ENCODE measurements at places on chromosomes 6 and 20.

DNA sequence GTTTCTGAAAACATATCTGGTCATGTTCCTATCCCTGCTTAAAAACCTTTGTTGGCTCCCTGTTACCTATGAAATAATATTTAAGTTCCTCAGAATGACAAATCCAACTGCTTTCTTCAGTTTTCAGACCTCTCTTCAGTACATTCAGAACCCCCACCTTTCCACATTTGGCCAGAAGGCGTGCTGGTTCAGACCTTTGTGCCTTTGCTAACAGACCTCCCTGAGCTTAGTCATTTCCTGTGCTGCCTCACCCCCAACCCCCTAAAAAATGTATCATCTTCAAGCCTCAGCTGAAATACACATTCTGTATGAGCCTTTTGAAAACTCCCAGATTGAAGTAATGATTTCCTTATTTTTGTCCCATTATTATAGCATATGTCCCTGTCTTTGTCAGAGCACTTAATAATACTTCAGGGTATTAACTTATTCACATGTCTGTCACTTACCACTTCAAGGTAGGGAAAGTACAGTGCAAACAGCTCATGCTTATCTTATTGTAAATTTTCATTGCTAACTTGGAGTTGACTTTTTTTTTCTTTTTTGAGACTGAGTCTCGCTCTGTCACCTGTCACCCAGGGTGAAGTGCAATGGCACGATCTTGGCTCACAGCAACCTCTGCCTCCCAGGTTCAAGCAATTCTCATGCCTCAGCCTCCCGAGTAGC lies 19.7 kb downstream of the FAM217A start:
- DNase-seq, result peak; percentile 10

DNA sequence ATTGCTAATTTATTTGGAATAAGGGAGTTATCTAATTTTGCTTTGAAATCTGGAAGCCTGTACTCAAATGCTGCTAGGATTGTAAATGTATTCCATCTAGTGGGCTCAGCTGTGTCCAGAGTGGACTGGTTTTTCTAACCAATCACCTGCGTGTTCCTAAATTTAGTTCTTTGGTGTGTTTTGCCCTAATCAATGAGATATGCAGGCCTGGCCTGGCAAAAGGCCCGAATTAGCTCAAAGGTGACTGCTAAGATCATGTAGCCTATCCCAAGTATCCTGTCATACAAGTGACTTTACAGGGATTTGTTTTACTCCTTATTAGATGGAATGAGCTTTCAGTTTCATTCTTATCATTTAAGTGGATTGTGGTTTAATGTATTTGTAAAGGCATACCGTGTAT lies 51.3 kb upstream of the ARMC2 start:
- DNase-seq, result no peak

- DNase-seq, result no peak
Observed at GRCh38 chr20:15026759-15027158, 689.3 kb upstream of the FLRT3 start.

DNA sequence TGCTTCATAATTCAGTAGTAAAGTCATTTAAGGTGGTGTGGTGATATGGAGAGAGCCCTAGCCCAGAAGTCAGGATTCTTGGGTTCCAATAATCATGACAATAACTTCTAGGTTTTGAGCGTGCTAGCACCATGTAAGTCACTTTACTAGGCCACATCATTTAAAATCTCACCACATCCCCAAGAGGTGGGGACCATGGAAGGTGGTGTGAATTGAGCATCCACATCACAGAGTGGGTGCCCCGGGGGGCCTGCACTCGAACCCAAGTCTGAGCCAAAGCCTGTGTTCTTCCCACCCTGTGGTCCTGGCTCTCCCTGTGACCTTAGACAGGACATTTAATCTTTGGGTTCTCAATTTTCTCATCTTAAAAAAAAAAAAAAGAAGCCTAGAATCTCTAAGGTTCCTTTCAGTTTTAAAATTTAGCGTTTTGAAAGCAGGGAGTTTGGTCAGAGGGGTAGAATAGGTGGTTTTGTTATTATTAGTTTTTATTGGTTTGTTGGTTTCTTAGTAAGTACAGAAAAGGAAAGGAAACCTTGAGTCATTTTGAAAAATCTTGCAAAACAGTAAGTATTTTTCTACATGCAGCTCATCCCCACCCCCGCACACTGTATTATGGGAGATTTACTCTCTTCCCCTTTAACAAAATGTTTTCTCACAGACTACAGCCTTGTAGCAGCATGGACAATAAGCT lies 26.4 kb downstream of the ARMC2 start:
- no peak for DNase-seq

- no peak for DNase-seq
Observed at GRCh38 chr20:24609757-24610156, 140.3 kb downstream of the SYNDIG1 start.

- DNase-seq, result no peak
Observed at GRCh38 chr6:154579485-154579884, 69.0 kb upstream of the CNKSR3 start.

DNA sequence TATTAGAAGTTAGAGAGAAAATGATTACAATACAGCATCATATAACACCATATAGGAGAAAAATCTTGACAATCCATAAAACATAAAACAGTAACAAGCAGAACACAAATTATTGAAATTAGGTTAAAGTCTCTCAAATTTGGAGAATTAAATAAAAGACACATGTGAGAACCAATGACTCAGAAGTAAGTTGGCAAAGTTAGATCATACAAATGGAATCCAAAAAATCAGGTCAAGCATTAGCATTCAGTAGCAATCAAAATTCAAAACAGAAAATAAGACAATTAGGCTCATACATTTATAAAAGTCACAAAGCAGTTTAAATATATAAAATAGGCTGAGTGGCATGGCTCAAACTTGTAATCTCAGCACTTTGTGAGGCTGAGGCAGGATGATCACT lies 775.6 kb downstream of the PHF3 start:
- no peak for DNase-seq

DNA sequence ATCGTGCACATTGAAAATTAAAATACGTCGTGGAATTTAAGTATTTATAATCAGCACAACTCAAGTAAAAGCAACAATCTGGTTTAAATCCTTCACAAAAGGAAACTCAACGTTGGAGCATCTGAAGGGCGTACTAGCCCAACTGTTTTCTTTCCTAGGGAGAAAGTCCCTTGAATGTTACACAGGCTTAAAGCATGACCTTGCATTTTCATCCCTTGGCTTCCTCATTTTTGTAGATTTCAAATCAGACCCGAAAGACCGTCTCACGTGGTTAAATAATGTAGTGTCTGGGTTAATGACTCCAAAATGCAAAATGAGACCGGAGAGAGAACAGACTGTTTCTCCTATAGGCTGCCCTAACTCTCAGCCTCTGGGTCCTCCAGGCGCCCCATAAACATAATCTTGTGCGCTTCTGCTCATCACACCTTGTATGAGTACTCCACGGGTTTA lies 249.2 kb upstream of the RREB1 start:
- DNase-seq, result no peak

- DNase-seq, result no peak
Observed at GRCh38 chr20:36818185-36818584, 44.6 kb upstream of the DSN1 start.

DNA sequence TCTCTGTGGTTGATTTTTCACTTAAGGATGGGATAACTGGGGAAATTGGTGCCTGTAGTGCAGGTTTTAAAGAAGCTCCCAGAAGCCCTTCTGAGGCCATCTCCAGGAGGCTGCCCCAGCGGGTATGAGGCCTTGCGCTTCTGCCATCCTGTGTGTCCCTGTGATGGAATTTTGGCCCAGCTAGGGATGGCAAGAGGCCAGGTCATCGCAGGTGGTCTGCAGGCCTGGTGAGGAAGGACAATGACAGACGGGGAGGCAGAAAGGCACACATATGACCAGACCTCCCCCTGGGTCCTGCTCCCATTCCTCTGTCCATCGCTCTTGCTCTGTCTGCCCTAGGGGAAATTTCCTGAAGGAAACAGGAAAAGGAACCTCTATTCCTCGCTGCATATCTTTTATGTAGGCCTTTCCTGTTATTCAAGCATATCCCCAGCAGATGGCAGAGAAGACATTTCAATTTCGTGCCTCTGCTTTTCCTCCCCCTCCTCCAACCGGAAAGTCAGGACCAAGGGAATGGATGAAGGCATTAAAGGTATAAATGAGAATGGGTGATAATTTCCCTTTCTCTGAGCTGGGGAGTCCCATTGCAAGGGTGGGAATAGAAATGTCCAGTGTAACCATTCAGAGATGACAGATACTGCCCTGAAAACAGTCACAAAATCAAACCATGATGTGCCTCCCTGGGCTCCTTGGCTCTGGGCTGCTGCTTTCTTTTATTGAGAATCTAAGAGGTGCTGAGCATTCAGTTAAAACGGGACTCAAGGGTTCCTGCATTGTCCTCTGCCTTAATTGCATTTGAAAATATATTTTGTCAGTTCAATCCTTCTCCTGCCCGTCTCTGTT lies 17.6 kb upstream of the HLA-F start:
- DNase-seq, result no peak
